Fibroblast of pulmonary artery (primary cell): ENCODE measurements at places on chromosomes 4 and X.

DNA sequence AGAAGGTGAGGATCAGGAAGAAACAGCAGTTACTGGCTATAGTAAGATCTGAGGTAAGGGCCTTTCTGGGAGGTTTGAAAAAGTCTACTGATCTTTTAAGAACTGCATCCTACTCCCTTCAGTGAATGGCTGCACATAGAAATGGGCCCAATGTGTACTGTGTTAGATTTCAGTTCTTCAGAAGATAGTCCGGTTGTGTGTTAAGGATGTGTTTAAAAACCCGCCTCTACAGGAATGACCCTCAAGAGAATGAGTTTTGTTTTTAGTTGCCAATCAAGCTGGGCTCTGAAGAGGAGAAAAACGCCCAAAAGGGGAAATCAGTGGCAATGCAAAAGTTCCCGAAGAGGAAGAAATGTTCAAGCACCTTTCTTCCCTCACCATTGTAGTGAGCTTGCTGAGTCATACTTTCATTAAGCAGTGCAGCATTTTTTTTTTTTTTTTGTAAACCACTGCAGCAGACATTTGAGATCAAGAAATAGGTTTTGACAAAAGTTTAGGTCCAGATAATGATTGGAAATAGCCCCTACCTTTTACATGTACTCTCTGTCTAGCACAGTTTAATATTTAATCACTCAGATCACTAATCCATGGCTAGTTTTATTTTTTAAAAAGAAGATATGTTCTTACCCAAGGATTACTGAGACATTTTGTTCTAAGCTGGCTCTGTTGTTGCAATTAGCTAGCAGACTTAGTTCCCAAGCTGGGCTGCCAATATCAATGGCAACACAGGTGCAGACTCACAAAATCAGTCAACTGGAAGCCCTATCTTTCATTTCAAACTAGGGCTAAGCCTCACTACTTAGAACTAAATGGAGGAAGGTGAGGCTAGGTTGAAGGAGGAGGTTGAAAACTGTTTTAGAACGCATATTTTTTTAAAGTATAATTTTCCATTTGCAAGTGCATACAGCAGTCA lies 7.0 kb upstream of the TRPC5OS start:
- peak; percentile 11 for DNase-seq

- DNase-seq, result no peak
Measured at GRCh38 chrX:23497919-23498318, 163.3 kb downstream of the PTCHD1 start.

GRCh38 chrX:81229229-81229628 lies 27.3 kb downstream of the SH3BGRL start:
- DNase-seq, result no peak

DNA sequence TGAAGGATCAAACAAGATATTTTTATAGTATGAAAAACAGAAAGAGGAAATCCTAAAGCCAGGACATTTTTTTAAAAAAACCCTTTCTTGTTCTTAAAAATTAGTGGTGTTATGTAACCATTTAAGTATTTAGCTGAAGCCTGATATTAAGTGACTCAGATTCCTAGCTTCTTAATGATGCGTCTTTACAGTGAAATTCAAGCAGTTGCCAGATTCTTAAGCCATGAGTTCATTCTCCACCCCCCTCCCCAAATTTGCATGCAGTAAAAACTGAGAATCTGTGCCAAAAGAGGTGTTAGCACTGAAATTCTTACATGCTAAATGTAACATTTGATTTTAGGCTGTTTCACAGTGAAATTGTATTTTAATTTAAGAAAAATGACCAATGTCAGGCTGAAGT lies 180.8 kb downstream of the RAPGEF2 start:
- DNase-seq, result peak; percentile 83

GRCh38 chrX:63686878-63687714 lies 97.9 kb downstream of the ARHGEF9 start:
- peak; percentile 60 for DNase-seq

GRCh38 chr4:163196926-163197480 lies 30.3 kb upstream of the NAF1 start:
- DNase-seq, result no peak

DNA sequence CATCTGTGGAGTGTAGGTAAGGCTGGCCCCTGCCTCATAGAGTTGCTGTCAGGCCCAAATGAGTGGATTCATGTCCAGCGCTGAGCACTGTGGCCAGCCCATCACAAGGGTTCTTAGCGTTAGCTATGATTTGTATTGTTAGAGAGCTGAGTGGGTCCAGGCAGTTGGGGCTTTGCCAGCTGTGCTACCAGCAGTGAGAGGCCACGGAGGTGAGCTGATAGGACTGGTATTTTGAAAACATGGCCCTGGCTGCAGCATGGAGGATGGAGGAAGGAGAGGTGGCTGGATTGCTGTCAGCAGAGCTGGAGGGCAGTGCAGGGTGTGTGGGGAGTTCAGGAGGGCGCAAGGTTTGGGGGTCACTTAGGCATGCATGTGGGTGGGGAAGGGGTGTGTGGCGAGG lies 69.8 kb downstream of the PSAPL1 start:
- no peak for DNase-seq

GRCh38 chr4:53595834-53596233 lies 4.5 kb upstream of the LNX1 start:
- DNase-seq, result no peak

DNA sequence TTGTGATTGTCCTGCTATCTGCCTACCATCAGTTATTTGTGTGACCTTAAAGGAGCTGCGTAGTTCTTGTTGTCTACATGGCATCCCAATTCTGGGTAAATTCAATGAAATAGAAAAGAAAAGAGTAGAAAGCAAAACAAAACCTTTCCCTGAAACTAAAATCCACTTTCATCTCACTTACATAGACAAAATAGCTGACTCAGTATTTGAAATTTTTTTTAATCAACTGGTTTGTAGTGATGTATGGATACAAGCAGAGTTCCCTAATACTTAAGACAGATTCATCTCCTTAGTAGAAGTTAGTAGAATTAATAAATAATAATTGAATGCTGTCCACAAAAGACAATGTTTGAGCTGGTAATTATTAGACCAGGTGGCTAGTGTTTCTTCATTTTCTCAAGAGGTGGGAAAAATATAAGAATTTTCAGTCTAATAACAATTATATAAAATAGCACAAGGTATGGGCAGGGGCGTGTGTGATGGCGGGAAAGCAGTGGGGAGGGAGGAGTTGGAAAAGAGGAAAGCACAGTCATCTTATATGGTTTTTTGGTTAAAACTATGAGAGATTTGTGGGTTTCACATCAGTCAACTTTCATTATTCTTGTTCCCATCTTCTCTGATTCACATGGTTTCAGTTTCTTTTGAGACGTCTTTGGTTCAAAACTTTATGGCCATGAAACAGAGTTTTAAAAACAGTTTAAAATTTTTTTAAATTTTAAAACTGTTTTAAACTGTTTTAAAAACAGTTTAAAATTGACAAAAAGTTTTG lies 275.2 kb downstream of the SPRY1 start:
- no peak for DNase-seq

DNA sequence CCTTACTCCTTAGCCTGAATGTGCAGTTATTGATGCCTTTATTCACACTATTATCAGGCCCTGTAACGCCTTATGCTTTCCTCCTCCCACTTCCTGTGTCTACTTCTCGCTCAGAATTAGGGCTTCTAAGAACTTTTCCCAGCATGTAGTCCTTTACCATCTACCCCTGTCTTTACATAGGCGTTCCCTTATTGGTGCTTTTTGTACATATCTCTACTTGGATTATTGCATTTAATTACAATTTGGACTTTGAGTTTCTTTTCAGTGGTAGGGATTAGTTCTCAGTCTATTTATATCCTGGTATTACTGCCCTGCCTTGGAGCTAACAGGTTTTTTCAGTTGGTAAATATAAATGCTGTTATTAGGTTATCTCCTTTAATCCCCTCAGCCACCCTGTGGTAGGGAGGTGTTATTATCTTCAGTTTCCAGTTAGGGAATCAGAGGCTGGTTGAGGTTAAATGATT lies 84.0 kb downstream of the RBPJ start:
- no peak for DNase-seq

GRCh38 chr4:123856689-123857545 lies 460.3 kb downstream of the SPRY1 start:
- peak; percentile 73 for DNase-seq

GRCh38 chr4:108193886-108194672 lies 25.3 kb upstream of the LEF1 start:
- DNase-seq, result no peak

- no peak for DNase-seq
Measured at GRCh38 chr4:41057467-41057866, 156.9 kb downstream of the APBB2 start.
